ENCODE measurements at places on chromosomes 12 and 14. TPM values are rescaled to one million over a fixed set of nuclear protein-coding genes. Genes with fewer than 3 reads are reported as not detected.

The CMKLR1 gene
- total RNA-seq, result not detected

The TMEM253 gene
- total RNA-seq, result not detected

The ENTPD5 gene
- 11.1 TPM for total RNA-seq

The JPH4 gene
- total RNA-seq, result not detected

DNA sequence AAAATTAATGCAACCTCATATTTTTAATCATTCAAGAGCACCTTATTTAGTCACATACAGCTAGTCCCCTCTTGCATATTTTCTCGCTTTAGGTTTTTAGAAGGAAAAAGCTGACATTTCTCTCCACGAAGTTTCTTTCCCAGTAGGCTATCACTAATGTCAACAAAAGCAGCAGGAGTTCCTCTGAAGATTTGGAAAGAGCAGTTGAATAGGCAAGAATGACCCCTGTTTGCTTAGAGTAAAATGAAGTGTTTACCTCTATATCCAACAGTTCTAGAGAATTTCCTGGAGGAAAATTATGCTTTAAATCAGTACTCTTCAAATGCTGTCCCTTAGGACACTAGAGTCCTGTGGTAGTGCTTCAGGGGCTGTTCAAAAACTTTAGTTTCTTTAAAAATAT, 188.1 kb upstream of the PRKD1 start:
- H3K27me3 ChIP-seq, result no peaks in the 10 kb centered on the region
- no peak for DNase-seq
- no peaks in the 10 kb centered on the region for H3K36me3 ChIP-seq
- H3K4me3 ChIP-seq, result no peak overlapping the region
- H3K27ac ChIP-seq, result no peak overlapping the region

GRCh38 chr14:102819176-102819628, 42.0 kb downstream of the TRAF3 start:
- peak overlapping the region; percentile 71 for H3K4me3 ChIP-seq
- no peaks in the 10 kb centered on the region for H3K27me3 ChIP-seq
- peaks cover 75% of the 10 kb centered on the region for H3K4me1 ChIP-seq

DNA sequence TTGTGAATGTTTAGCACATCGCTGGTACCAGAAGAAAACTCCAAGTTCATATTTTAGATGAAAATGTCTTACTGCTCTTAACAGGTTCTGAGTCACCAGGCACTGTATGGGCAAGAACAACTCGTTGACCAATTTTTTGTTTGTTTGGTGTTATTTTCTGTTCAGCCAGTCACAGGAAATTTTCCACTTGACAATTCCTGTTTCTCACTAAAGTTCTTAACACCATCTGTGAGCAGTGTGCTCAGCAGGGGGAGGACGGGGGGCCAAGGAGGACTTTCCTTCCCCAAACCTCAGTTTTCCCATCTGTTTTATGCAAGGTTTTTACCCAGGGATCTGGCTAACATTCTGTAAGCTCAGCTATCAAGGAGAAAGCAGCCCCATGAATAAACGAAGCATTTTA, 3.0 kb downstream of the NUAK1 start:
- H3K4me1 ChIP-seq, result peaks cover 7% of the 10 kb centered on the region
- H3K27me3 ChIP-seq, result peaks cover 59% of the 10 kb centered on the region
- DNase-seq, result no peak
- no peak overlapping the region for H3K4me3 ChIP-seq

GRCh38 chr12:53205747-53206419, 1.2 kb downstream of the ITGB7 start:
- peaks cover 82% of the 10 kb centered on the region for H3K4me1 ChIP-seq
- peaks cover 59% of the 10 kb centered on the region for H3K36me3 ChIP-seq
- peak; percentile 90 for DNase-seq
- H3K4me3 ChIP-seq, result peak overlapping the region; percentile 78
- H3K27me3 ChIP-seq, result no peaks in the 10 kb centered on the region
- H3K27ac ChIP-seq, result peak overlapping the region; percentile 84

DNA sequence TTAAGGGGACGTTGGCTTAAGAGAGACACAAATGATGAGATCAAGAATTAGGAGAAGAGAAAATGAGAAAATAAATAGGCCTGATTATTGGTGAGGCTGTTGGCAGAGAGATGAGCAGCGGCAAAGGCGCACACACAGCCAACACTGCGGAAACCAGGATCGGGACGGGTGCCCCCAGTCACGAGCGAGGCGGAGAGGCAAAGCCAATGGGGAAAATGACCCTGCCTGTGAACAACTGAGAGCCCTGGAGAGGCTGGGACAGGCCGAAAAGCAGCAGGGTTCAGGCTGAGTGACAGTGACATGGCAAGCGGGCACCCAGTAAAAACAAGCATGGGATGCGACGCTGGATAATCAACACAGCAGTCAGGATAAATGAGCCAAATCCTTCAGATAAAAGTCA, 21.0 kb downstream of the SLC15A4 start:
- no peak overlapping the region for H3K27ac ChIP-seq
- no peak overlapping the region for H3K4me3 ChIP-seq
- peaks cover under 1% of the 10 kb centered on the region for H3K4me1 ChIP-seq
- H3K27me3 ChIP-seq, result no peaks in the 10 kb centered on the region
- peaks cover 69% of the 10 kb centered on the region for H3K36me3 ChIP-seq
- no peak for DNase-seq

DNA sequence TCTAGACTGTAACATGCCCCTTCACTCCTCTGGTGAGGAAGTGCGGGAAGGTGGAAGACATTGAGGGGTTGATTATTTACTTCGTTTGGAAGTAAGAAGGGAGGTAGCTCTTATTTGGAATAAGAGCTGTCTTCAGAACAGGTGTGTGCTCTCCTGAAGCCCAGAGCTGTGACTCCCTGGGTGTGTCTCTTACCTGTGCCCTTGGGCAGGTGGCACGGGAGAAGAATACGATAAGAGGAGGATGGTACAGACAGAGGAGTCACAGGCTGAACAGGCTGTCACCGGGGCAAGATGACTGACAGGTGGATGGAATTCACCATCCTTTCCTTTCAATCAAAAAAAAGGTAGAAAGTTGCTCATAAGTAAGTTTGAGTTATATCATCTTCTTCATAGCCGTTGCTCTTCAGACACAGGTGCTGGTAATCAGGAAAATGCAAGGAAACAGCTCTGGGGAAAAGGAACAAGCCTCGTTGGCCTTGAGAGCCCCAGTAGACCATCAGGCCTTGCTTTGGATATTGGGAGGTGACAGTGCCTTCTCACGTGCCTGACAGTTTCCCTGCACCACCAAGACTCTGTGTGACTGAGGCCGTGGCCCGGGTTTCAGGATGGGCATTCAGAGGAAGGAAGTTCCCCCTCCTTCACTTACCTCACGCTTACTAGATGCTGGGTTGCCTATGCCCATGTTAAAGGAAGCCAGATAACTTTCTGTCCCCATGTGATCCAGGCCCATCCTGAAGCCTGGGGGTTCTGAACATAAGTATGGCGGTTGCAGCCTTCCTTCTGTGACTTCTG, 120.4 kb downstream of the ETV6 start:
- no peak for DNase-seq
- H3K36me3 ChIP-seq, result peaks cover 60% of the 10 kb centered on the region
- H3K27ac ChIP-seq, result peak overlapping the region; percentile 36
- H3K27me3 ChIP-seq, result no peaks in the 10 kb centered on the region
- peaks cover 91% of the 10 kb centered on the region for H3K4me1 ChIP-seq

- no peaks in the 10 kb centered on the region for H3K36me3 ChIP-seq
- H3K4me1 ChIP-seq, result peaks cover 5% of the 10 kb centered on the region
- H3K27me3 ChIP-seq, result peaks cover 53% of the 10 kb centered on the region
- no peak overlapping the region for H3K4me3 ChIP-seq
Observed at GRCh38 chr12:110844551-110845338, 2.0 kb upstream of the CCDC63 start.

DNA sequence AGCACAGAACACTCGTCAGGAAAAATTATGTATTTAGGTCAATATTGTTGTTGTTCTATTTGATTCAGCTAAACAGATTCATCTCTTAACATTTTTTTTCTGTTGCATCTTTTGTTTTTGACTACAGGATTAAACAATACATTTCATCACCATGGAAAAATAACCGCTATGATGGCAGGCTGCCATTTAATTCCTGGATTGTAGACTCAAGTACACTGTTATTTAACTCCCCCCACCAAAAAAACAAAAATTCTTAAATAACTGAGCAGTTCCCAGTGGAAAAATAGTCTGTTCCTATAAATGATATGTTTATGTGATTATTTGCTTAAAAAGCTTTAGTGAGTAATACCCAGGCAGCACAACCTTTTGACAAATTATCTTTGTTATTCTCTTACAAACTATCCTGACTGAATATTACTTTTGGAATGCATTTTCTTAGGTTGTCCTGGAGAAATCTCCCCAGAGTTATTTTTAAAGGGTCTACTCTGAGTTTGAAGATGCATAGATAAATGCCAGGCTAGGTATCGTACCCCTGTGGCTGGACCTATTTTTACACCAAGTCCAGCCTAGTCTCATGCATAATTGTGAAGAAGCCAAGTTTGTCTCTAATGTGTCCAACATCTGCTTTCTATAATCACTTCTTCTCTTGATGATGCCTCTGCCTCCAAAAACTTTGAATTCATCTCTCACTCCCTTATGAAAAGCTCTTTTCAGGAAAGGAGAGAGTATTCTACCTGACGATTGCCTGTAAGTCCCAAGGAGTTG, 3.7 kb downstream of the KERA start:
- H3K4me1 ChIP-seq, result no peaks in the 10 kb centered on the region
- no peak for DNase-seq
- no peak overlapping the region for H3K4me3 ChIP-seq
- H3K36me3 ChIP-seq, result no peaks in the 10 kb centered on the region

- DNase-seq, result peak; percentile 42
- H3K4me1 ChIP-seq, result peaks cover 77% of the 10 kb centered on the region
- peaks cover 42% of the 10 kb centered on the region for H3K36me3 ChIP-seq
- no peaks in the 10 kb centered on the region for H3K27me3 ChIP-seq
Observed at GRCh38 chr14:105021656-105022275, 883 bp upstream of the CDCA4 start.

DNA sequence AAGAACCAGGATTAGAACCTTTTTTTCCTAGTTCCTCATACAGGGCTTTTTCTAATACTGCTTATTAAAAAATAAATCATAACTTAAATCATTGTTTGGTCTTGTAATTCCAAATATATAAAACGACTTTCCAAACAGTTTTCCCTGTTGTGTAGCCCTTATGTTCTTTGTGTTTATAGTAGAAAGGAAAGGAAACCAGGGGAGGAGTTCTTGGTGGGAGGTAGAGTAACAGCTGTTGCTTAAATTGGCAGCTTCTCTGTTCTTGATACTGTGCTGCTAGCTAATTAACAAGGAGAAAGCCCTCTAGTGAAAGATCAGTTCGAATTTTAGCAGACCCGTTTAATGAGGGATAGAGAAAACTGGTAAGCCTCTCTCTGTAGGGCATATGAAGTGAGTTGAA, 15.0 kb downstream of the SRP54 start:
- peaks cover 8% of the 10 kb centered on the region for H3K4me1 ChIP-seq
- H3K4me3 ChIP-seq, result no peak overlapping the region
- H3K27ac ChIP-seq, result no peak overlapping the region
- peaks cover 24% of the 10 kb centered on the region for H3K36me3 ChIP-seq
- H3K27me3 ChIP-seq, result no peaks in the 10 kb centered on the region

DNA sequence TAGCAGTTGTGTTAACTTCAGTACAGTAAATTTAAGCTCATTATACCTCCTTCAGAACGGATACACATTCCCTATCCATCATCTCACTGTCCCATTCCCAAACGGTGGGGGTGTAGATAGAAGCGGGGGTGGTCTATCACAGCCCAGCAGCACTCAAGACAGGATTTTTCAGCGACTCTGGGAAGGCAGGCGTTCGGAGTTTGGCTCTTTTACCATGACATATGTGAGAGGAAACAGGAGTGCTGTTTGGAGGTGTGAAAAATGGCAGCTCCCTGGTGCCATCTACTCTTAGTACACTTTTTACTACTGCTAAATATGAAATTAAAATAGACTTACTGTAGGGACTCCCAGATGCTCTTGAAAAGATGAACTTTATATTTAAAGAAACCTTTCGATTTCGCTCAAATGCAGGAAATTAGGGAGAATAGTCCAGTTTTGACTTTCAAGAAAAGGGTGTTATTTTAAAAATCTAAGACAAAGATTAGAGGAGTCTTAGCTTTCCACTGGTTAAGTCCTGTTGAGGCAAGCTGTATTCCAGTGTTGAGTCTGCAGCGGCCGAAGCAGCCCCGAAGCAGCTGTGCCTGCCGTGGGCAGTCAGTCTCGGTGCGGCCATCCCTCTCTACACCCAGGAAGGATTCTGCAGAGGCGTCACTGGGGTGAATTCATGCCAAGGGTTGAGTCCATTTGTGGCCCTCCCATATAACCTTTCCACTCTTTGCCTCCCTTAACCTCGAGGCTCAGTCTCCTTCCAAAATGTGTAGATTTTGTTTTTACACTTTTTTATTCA, 42.1 kb downstream of the KCNMB4 start:
- H3K36me3 ChIP-seq, result no peaks in the 10 kb centered on the region
- DNase-seq, result no peak
- H3K27ac ChIP-seq, result no peak overlapping the region
- no peak overlapping the region for H3K4me3 ChIP-seq
- H3K4me1 ChIP-seq, result no peaks in the 10 kb centered on the region
